Stimulated activated CD8-positive, alpha-beta memory T cell treated with anti-CD3 and anti-CD28 coated beads, Interleukin-7, amount 100 ng/mL, for 48 hours (primary cell): ENCODE measurements at places on chromosomes 13 and 19.

DNA sequence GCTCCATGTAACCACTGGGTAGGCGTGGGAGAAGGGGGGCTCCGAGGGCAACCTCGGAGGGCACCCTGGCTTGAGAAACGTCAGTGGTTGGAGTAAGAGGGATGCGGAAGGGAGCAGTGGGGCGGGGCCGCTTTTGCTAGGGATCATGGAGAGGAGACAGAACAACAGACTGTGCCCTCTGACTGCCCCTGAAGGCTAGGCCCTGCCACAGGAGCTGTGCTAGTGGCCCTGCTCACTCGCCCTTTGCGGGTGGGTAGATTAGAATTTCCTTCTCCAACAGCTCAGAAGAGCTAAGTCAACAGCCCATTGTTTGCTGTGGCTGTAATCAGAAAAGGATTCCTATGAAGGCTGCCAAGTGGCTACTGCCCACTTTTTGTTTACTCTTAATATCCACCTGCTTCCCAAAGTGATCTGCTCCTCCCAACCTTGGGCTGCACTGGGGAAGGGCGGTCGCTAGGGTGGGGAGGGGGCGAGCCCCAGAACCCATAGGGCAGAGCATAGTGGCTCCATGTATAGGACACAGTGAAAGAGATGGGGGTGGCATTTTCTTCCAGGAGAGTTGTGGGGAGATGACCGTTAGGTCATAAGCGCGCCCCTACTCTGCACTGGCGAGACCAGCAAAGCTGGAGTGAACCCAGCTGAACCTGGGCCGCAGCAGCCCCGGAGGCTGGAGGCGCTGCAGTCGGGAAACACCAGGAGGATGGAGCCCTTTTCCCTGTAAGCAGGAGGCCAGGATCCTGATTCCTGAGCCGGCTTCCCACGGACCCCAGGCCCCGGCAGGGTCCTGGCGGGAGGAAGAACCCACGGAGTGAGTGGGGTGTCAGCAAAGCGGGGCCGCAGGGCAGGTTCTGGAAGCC, 1.9 kb upstream of the C1QTNF9 start:
- DNase-seq, result no peak

- peak; percentile 72 for DNase-seq
These were observed 29.8 kb upstream of the GRTP1 start for GRCh38 chr13:113393563-113394338.

DNA sequence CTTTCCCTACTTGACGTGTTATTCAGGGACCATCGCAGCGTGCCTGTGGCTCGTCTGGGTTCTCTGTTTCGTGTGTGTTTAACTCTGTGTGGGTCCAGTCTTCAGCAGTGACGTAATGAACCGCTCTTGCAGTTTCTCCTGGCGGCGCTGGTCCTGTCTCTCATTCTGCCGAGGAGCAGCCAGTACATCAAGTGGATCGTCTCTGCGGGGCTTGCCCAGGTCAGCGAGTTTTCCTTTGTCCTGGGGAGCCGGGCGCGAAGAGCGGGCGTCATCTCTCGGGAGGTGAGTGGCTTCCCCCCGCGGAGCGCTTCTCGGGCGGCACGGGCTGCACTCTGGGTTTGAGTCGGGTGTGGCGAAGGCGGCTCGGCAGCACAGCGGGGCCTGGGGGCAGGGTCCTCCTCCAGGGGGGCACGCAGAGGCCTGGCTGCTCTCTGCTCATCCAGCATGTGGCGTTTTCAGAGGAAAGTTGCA, 36.3 kb upstream of the TFDP1 start:
- DNase-seq, result no peak

DNA sequence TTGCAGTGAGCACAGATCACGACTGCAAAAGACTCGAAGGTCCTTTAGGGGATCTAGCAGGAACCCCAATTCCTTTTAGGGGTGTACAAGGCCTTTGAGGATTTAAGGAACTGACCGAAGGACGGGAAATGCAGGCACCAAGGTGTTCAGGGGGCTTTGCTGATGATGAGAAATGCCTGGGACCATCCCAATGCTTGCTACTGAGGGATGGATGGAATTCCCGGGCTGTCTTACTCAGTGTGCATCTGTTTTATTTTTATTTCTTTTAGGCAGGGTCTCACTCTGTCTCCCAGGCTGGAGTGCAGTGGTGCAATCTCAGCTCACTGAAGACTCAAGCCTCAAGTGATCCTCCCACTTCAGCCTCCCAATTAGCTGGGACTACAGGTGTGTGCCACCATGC, 11.3 kb downstream of the PRR22 start:
- no peak for DNase-seq

GRCh38 chr13:45441633-45442032, 23.1 kb upstream of the COG3 start:
- no peak for DNase-seq

- DNase-seq, result no peak
These were observed 114.2 kb upstream of the RXFP2 start for GRCh38 chr13:31625115-31625514.

- DNase-seq, result no peak
These were observed 15.6 kb downstream of the PABPC3 start for GRCh38 chr13:25111585-25111956.

GRCh38 chr13:75016225-75016624, 465.7 kb downstream of the TBC1D4 start:
- no peak for DNase-seq

- DNase-seq, result peak; percentile 56
These were observed 811 bp upstream of the PRMT1 start for GRCh38 chr19:49676136-49676783.
